ENCODE measurements at places on chromosomes 16 and 17.

GRCh38 chr16:11833951-11834695 lies 17.2 kb downstream of the RSL1D1 start:
- DNase-seq: no peak

- DNase-seq: no peak
Measured at GRCh38 chr16:35798885-35799426, 2339.5 kb downstream of the TP53TG3F start.

DNA sequence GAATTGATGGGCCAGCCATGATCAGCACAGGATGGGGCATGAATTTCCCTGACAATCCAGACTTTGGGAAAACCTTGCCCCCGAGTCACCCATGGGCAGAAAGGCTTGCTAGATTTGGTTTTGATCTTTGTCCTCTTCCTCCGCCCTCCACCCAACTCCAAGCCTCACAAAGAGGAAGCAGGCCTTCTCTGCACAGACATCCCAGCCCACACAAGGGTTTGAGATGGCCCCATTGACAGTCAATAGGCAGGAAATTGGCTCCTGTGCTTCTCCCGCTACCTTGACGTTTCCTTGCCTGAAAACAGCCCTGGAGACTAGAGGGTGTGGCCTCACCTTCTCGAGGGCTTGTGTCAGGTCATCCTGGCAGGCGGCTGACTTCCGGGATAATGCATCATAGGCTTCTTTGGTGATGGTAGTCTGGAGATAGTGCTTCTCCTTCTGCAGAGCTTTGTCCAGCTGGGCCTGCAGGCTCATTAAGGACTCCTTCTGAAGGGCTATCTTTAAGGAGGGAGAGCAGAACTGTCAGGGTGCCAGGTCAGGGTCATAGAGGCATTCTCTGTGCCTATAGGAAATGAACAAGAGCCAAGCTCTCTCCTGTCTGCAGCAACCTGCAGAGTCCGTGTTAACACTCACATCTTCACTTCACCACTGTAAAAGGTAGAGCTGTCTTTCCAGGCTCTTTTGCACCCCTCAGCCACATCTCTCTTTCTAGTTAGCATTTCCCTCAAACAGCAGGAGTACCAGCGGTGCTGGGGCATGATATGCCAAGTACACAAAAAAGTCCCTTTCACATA lies 32.2 kb downstream of the DHX38 start:
- DNase-seq: no peak

GRCh38 chr17:9538626-9539025 lies 37.0 kb downstream of the STX8 start:
- DNase-seq: no peak

GRCh38 chr17:21258593-21258992 lies 5.4 kb upstream of the NATD1 start:
- no peak for DNase-seq

DNA sequence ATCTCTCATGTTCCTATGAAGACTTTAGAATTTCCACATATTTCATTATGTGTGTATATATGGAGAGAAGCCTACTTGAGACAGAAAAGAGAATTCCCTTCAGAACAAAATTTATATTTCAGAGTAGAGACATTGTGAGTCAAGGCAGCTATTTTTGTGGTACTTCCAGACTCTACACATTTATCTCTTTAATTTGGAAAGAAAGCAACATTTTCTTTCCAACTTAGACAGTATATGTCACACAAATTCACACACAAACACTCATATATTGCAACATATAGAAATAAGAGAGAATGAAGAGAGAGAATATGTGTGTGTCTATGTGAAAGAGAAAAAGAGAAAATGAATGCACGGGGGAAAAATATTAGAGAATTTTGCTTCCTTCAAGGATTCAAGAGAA lies 158.8 kb downstream of the CDH8 start:
- no peak for DNase-seq

GRCh38 chr17:73798111-73798748 lies 154.0 kb upstream of the SDK2 start:
- DNase-seq: no peak

- no peak for DNase-seq
Measured at GRCh38 chr17:41185001-41185400, 290 bp upstream of the KRTAP4-1 start.

Measured in stimulated activated CD4-positive, alpha-beta T cell treated with anti-CD3 and anti-CD28 coated beads, TNF-alpha, amount 100 ng/mL, for 4 hours (primary cell).